ENCODE measurements at places on chromosomes 1 and 21.
A peak's percentile ranks its signal among the peaks of the same experiment; 100 is the strongest.

DNA sequence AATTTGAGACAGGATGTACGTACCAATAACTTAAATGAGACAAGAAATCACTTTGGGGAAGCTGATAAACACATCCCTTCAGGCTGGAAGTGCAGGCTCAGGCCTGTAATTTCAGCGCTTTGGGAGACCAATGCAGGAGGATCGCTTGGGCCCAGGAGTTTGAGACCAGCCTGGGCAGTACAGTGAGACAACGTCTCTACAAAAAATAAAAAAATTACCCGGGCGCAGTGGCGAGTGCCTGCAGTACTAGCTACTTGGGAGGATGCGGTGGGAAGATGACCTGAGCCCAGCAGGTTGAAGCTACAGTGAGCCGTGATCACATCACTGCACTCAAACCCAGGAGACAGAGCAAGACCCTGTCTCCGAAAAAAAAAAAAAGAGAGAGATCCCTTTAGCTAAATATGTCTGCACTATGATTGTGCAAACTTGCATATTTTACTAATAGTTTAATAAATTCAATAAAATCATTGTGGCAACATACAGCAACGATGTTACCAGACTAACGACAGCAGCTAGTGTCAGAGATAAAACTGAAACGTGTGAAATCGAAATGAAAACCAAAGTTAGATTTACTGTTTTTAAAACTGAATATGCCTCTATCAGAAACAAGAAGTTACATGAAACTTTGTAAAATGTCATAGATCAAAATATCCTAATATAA is 54.7 kb downstream of the CD2 start:
- DNase-seq: no peak

- DNase-seq: no peak
Measured at GRCh38 chr1:121413821-121414220, 229.0 kb downstream of the SRGAP2C start.

DNA sequence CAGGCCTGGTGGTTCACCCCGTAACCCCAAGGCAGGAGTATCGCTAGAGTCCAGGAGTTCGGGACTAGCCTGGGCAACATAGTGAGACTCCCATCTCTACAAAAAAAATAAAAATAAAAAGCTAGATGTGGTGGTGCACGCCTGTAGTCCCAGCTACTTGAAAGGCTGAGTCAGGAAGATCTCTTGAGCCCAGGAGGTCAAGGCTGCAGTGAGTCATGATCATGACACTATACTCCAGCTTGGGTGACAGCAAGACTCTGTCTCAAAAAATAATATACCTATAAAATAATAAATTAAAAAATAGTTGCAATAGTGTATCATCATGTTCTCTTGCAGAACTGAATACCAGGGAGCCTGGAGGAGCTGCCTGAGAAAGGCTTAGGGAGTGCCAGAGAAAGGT is 19.9 kb upstream of the TMEM39B start:
- peak; percentile 15 for DNase-seq

DNA sequence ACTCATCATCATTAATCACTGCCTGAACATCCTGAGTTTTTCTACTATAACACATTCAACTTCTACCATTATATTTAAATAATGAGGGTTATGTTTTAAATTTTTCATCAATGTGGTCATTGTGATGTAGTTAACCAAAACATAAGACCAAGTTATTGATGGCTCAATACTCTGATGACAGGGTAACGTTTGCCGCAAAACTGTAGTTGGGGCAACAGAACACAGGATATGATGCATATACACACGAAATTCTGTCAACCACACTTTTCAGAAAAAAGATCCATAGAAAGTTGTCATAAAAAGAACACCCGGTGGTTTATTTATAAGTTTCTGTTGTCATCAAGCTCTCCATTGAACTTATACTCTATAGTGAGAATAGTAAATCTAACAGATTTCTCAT is 121.7 kb upstream of the COL11A1 start:
- DNase-seq: no peak

GRCh38 chr1:151948506-151948905 is 39.2 kb upstream of the THEM4 start:
- DNase-seq: no peak

DNA sequence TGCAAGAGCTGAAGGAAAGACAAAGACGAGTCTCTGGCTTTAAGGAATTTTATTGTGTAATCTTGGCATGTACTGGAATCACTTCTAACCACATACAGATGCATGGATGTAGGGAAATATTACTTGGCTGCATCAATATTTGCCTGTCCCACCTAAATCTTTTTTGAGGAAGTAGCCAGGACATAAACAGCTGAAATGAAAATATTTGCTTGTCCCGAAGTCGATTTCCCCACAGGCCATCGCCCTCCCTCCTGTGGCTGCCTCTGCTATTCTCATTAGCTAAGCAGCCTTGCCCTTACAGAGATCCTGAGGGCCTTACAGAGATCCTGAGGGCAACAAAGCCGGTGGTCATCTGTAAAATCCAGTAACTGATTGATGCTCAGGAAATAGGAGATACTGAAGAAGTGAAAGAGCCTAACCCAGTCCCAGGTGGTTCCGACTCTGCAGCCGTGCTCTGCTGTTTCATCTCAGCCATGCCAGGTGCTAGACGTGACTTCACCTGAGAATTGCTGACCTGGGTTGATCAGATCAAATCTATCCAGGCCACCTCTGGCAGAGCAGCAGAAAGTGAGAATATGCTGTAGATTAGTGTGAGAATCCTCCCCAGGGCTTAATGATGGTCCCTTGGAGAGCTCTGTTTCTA is 25.5 kb downstream of the MAN1C1 start:
- DNase-seq: no peak
